ENCODE measurements at places on chromosomes 12 and 14. TPM values are rescaled to one million over a fixed set of nuclear protein-coding genes. Genes with fewer than 3 reads are reported as not detected.
A peak's percentile ranks its signal among the peaks of the same experiment; 100 is the strongest.

DNA sequence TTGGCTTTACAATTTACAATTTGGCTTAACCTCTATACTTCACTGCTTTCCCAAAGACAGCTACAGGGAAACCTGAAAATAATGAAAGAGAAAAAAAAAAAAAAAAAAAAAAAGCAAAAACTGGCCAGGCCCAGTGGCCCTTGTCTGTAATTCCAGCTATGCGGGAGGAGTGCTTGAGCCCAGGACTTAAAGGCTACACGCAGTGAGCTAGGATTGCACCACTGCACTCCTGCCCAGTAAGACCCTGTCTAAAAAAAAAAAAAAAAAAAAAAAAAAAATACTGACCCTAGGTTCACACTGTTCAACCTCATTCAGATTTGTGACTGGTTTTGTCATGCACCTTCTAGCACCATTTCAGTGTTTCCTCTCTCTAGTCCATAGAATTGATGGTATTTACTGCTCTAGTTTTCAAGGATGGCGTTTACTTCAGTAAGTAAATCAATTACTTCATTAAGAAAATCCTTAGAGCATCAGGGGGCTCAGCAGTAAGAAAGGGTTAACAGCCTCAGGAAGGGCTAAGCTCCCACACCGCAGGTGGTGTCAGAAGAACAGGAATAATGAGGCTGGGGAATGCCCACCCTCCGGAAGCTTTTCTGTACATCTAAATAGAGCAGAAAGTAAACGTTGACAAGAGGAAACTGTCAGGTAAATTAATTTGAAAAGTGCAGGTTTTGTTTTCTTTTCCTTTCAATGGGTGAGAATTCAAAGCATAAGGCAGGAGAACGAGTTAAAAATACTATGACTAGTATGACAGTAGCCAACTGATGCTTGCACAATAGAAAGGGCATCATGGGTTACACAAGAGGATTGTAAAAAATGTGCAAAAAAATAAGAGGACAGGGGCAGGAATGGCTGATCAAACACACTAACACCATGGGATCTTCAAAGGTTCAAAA, 115.0 kb upstream of the MDM1 start:
- no peak for DNase-seq
- H3K36me3 ChIP-seq: peaks cover 19% of the 10 kb centered on the region
- peak overlapping the region; percentile 82 for H3K4me3 ChIP-seq

DNA sequence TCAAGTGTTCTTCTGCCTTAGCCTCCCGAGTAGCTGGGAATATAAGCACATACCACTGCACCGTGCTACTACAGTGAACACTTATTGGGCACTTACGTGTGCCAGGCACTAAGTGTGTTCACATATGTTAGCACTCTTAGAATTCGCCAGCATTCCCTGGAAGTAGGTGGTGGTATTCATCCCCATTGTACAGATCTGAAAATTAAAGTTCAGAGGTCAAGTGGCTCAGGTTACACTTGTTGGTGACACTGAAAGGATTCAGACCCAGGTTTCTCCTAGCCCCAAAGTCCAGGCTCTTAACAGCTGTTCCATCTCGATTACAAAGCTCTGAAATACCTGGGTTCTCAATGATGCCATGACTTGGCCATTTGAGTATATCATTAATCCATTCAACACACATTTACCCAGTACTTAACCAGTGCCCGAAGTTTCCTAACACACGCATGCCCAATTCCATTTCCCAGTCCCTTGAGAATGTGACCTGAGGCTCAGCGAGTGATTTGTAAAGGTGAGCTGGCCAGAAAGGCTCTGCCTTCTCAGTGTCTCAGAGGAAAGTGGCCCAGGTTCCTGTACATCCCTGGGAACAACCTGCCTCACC, 4.8 kb downstream of the MVK start:
- H3K36me3 ChIP-seq: no peaks in the 10 kb centered on the region
- no peak for DNase-seq
- H3K4me3 ChIP-seq: no peak overlapping the region
- peaks cover 15% of the 10 kb centered on the region for H3K4me1 ChIP-seq

- H3K4me3 ChIP-seq: no peak overlapping the region
- no peak overlapping the region for H3K27ac ChIP-seq
- peaks cover 19% of the 10 kb centered on the region for H3K4me1 ChIP-seq
- peaks cover 9% of the 10 kb centered on the region for H3K36me3 ChIP-seq
- no peaks in the 10 kb centered on the region for H3K27me3 ChIP-seq
These were observed 1.5 kb downstream of the SLC8B1 start for GRCh38 chr12:113333418-113333750.

- H3K27ac ChIP-seq: no peak overlapping the region
- no peaks in the 10 kb centered on the region for H3K36me3 ChIP-seq
- DNase-seq: no peak
- no peaks in the 10 kb centered on the region for H3K4me1 ChIP-seq
These were observed 71.8 kb upstream of the BCAT1 start for GRCh38 chr12:25020621-25021243.

DNA sequence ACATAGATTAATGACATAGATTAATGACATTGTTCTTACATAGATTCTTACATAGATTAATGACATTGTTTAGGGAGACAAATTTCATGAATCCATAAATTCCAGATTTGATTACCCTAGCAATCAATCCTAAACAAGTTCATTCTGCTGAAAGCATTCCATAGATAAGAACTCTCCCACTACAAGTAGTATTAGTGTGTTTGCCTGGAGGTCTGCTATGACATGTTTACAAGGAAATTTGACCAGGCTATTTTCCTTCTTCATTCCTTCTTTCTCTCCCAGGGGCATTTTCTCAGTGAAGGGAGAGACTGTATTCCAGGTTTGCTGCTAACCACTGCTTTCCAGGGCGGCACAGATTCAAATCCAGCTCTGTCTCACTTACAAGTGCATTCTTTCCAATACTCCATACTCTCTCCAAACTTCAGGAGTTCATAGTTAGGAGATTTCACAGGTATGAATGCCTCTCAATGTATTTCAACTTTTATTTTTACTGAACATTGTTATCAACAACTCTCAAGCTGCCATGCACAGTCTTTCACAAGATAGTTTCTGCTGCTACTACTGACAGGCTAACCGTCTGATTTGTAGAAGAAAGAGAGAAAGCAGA, 134.5 kb downstream of the SLC38A1 start:
- DNase-seq: no peak
- peaks cover under 1% of the 10 kb centered on the region for H3K36me3 ChIP-seq
- no peak overlapping the region for H3K27ac ChIP-seq
- H3K4me3 ChIP-seq: no peak overlapping the region
- H3K27me3 ChIP-seq: peaks cover 36% of the 10 kb centered on the region
- H3K4me1 ChIP-seq: no peaks in the 10 kb centered on the region

- no peak overlapping the region for H3K4me3 ChIP-seq
- no peaks in the 10 kb centered on the region for H3K36me3 ChIP-seq
- H3K27ac ChIP-seq: no peak overlapping the region
- H3K4me1 ChIP-seq: peaks cover 8% of the 10 kb centered on the region
- H3K27me3 ChIP-seq: peaks cover 9% of the 10 kb centered on the region
These were observed 21.7 kb downstream of the AICDA start for GRCh38 chr12:8590842-8591545.

- peaks cover 18% of the 10 kb centered on the region for H3K36me3 ChIP-seq
- H3K27ac ChIP-seq: no peak overlapping the region
- peaks cover 39% of the 10 kb centered on the region for H3K4me1 ChIP-seq
- no peaks in the 10 kb centered on the region for H3K27me3 ChIP-seq
- H3K4me3 ChIP-seq: no peak overlapping the region
- DNase-seq: no peak
These were observed 4.2 kb downstream of the BAG5 start for GRCh38 chr14:103558071-103558882.

DNA sequence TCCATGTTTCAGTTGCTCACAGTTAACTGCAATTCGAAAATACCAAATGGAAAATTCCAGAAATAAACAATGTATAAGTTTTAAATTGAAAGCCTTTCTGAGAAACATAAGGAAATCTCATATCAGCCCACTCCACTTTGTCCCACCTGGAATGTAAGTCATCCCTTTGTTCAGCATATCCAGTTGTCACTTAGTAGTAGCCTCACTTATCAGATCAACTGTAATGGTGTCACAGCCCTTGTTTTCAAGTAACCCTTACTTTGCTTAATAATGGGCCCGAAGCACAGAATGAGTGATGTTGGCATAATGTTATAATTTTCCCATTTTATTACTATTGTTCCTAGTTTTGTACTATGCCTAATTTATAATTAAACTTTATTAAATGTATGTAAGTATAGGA, 646.8 kb downstream of the C12orf50 start:
- H3K36me3 ChIP-seq: peaks cover 5% of the 10 kb centered on the region
- DNase-seq: no peak
- no peak overlapping the region for H3K27ac ChIP-seq
- no peaks in the 10 kb centered on the region for H3K4me1 ChIP-seq

- H3K27me3 ChIP-seq: peaks cover 15% of the 10 kb centered on the region
- no peak overlapping the region for H3K27ac ChIP-seq
These were observed 240.8 kb upstream of the PWP1 start for GRCh38 chr12:107444771-107445170.

GRCh38 chr14:89292579-89293313, 124.3 kb downstream of the FOXN3 start:
- peak overlapping the region; percentile 53 for H3K27ac ChIP-seq
- peaks cover 54% of the 10 kb centered on the region for H3K4me1 ChIP-seq
- peak overlapping the region; percentile 51 for H3K4me3 ChIP-seq
- peak; percentile 64 for DNase-seq
- no peaks in the 10 kb centered on the region for H3K36me3 ChIP-seq

GRCh38 chr12:48237162-48237561, 34.1 kb upstream of the OR10AD1 start:
- H3K27ac ChIP-seq: no peak overlapping the region
- H3K4me1 ChIP-seq: peaks cover 4% of the 10 kb centered on the region
- H3K36me3 ChIP-seq: no peaks in the 10 kb centered on the region
- H3K4me3 ChIP-seq: no peak overlapping the region
- DNase-seq: no peak

DNA sequence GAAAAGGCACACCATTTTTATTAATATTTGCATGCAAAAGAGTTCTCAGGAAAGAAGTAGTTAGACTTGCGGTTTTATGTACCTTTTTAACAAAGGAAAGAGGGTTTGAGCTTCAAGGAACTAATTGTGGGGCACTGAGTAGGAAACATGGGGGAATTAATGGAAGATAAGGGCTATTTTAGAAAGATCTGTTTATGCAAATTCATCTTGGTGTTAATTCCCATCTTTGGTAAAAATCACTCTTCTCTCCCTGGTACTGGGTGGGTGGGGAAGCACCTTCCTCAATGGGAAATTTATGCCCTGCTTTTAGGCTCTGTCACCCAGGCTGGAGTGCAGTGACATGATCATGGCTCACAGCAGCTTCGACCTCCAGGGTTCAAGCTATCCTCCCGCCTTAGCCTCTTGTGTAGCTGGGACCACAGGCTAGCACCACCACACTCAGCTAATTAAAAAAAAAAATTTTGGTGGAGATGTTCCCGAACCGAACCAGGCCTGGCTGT, 30.1 kb upstream of the RESF1 start:
- peak overlapping the region; percentile 23 for H3K27ac ChIP-seq
- H3K36me3 ChIP-seq: peaks cover 10% of the 10 kb centered on the region
- H3K27me3 ChIP-seq: no peaks in the 10 kb centered on the region

GRCh38 chr12:115609347-115609746, 668.1 kb downstream of the MED13L start:
- no peak for DNase-seq
- peaks cover 11% of the 10 kb centered on the region for H3K27me3 ChIP-seq
- no peaks in the 10 kb centered on the region for H3K36me3 ChIP-seq
- no peak overlapping the region for H3K27ac ChIP-seq
- H3K4me3 ChIP-seq: no peak overlapping the region

GRCh38 chr12:56677680-56678079, 10.4 kb downstream of the PTGES3 start:
- H3K36me3 ChIP-seq: peaks cover 5% of the 10 kb centered on the region
- H3K27me3 ChIP-seq: no peaks in the 10 kb centered on the region
- DNase-seq: no peak
- H3K4me3 ChIP-seq: no peak overlapping the region
- H3K4me1 ChIP-seq: peaks cover 26% of the 10 kb centered on the region

- peaks cover 12% of the 10 kb centered on the region for H3K4me1 ChIP-seq
- no peak for DNase-seq
- no peaks in the 10 kb centered on the region for H3K36me3 ChIP-seq
- H3K4me3 ChIP-seq: no peak overlapping the region
- H3K27ac ChIP-seq: no peak overlapping the region
These were observed 6.7 kb downstream of the RAB15 start for GRCh38 chr14:64965356-64966000.

DNA sequence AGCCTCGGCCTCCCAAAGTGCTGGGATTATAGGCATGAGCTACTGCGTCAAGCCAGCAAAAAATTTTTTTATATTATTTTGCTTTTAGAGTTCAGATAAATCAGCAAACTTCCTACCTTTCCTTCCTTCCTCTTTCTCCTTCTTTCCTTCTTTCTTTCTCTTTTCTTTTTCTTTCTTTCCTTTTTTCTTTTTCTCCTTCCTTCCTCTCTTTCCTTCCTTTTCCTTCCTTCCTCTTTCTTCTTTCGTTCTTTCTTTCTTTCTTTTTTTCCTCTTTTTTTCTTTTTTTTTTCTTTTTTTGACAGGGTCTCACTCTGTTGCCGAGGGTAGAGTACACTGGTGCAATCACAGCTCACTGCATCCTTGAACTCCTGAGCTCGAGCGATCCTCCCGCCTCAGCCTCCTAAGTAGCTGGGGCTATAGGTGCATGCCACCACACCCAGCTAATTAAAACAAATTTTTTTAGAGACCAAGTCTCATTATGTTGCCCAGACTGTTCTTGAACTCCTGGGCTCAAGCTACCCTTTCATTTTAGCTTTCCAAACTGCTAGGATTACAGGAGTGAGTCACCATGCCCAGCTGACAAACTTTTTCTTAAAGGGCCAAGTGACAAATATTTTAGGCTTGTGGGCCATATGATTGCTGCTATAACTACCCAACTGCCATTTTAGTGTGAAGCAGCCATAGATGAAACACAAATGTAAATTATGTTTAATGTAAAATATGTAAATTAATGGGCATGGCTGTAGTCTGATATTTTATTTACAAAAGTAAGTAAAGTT, 7.1 kb upstream of the WASHC4 start:
- H3K4me3 ChIP-seq: no peak overlapping the region
- H3K4me1 ChIP-seq: no peaks in the 10 kb centered on the region
- no peak for DNase-seq
- peaks cover 36% of the 10 kb centered on the region for H3K27me3 ChIP-seq
- no peak overlapping the region for H3K27ac ChIP-seq

- peaks cover 33% of the 10 kb centered on the region for H3K27me3 ChIP-seq
- H3K4me1 ChIP-seq: no peaks in the 10 kb centered on the region
- H3K27ac ChIP-seq: no peak overlapping the region
- DNase-seq: no peak
These were observed 221.2 kb upstream of the OTX2 start for GRCh38 chr14:57031474-57031873.

GRCh38 chr14:90743826-90744225, 72.4 kb downstream of the TTC7B start:
- H3K4me3 ChIP-seq: no peak overlapping the region
- no peak overlapping the region for H3K27ac ChIP-seq
- DNase-seq: no peak
- peaks cover 6% of the 10 kb centered on the region for H3K36me3 ChIP-seq

- H3K4me1 ChIP-seq: peaks cover 44% of the 10 kb centered on the region
- no peaks in the 10 kb centered on the region for H3K36me3 ChIP-seq
- DNase-seq: no peak
These were observed 27.3 kb downstream of the SPTLC2 start for GRCh38 chr14:77589099-77589498.

BBS10 gene
- total RNA-seq: 4.6 TPM

HOTAIR gene
- total RNA-seq: not detected

ZC2HC1C gene
- total RNA-seq: 0.88 TPM

PLD4 gene
- not detected for total RNA-seq

ZDHHC22 gene
- total RNA-seq: not detected
